ENCODE measurements at places on chromosomes 7 and 10.

DNA sequence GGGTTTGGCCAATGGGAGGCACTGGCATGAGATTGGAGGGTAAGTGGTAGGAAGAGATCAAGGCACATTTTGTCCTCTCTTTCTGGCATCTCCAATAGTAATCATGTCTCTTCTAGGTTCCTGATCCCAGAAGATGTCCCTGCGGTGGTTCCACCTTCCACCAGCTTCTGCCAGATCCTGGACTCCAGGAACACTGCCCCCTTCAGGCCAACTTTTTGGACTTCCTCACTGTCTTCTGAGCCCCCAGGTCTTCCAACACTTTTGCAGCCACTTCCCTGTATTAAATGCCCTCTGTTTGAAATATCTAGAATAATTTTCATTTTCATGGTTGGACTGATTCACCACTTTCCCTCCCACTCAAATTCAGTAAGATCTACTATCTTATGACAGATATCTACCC, 60.9 kb downstream of the BAMBI start:
- no peak for DNase-seq

- peak; percentile 44 for DNase-seq
Measured at GRCh38 chr10:47364366-47364765, 16.2 kb downstream of the RBP3 start.

DNA sequence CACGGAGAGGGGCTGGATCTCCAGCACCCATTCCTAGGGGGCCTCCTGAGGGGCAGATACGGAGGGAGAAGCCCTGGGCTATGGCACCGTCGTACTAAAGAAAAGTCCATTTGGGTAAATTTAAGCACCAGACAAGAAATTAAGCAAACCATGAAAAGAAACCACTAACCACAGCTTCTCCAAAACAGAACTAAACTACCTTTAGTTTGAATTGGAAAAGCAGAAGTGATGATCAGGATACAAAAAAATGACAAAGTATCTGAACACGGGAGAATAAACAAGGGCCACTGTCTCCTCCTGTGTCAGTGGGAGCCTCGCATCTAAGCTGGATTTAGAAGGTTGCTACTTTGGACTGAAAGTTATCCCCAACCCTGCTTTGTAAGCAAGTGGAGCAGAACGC, 69.1 kb downstream of the DIP2C start:
- no peak for DNase-seq

GRCh38 chr7:101953248-101953819, 135.9 kb downstream of the CUX1 start:
- DNase-seq: no peak

- no peak for DNase-seq
Measured at GRCh38 chr10:2964632-2965296, 102.6 kb upstream of the PFKP start.

GRCh38 chr7:36312064-36312914, 77.4 kb upstream of the ANLN start:
- DNase-seq: peak; percentile 13

DNA sequence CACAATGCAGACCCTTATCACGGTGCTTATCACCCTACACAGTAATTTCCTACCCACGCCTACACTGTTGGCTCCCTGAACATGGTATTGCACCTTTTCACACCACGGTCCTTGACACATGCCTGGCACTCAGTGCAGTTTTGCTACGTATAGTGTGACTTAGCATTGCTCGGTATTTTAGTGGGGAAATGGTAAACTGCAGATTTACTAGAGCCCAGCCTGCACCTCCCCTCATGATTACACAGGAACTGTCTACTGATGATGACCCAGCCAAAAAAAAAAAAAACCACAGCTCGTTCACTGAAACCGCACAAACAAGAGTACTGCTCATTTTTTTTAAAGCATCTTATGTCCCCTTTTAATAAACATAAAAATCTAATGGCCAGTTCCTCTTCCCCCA, 124.2 kb upstream of the ZNF746 start:
- DNase-seq: no peak

- DNase-seq: no peak
Measured at GRCh38 chr10:83691791-83692596, 447.3 kb upstream of the GHITM start.

DNA sequence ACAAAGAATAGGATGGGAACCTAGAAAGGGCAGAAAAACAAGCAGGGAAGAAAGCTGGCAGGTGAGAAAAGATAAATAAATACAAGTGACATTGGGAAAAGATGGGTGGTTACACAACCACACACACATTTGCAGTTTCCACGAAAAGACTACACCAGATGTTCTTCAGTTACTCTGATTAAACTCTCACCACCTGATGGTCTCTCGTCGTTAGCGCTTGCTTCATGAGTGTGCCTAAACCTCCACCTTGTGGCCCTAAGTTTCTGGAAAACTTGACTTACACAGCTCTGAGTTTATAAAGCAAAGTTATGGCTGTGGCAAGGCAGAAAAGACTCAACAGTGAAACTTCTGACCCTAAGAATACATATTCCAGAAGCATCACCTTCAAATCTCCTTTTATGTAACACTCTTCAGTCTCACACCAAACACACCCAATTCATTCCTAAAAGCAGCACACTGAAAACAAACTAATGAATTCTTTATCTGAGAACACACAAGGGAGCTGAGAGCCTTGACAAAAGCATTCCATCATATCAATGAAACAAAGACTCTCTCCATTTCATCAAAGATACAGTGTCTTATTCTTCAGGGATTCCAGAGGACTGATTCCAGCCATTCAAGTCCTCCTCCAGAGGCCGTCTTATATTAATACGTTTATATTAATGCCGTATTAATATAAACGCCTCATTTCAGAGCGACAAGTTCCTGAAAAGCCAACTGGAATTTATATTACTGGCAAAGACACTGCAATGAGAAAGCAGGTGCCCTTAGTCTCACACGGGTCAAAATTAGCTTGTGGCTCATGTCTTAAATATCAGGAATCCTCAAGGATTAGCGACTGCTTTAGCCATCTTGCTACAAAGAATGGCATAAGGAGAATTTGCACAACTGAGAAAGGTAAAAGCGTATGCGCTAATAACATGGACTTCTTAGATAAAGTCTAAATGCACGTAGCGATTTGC, 77.6 kb downstream of the RNF216 start:
- DNase-seq: no peak
